Bladder microvascular endothelial cell (primary cell): ENCODE measurements at places on chromosomes 1 and 21. TPM values are rescaled to one million over a fixed set of nuclear protein-coding genes. Genes with fewer than 3 reads are reported as not detected.

Gene MAN1C1
- total RNA-seq, result 0.25 and 0.49 TPM in 2 replicates

Gene FAM151A
- not detected in 2 replicates for total RNA-seq

Gene NTMT2
- not detected in 2 replicates for total RNA-seq

Gene SPRR2A
- total RNA-seq, result not detected in 2 replicates

Gene CERS2
- total RNA-seq, result 59.3 and 89.7 TPM in 2 replicates

Gene ERI3
- total RNA-seq, result 24.3 and 28.3 TPM in 2 replicates
